Stimulated activated naive CD8-positive, alpha-beta T cell treated with anti-CD3 and anti-CD28 coated beads, Interleukin-15, amount 100 ng/mL, for 72 hours (primary cell): ENCODE measurements at places on chromosomes 1 and 21.
A peak's percentile ranks its signal among the peaks of the same experiment; 100 is the strongest.

DNA sequence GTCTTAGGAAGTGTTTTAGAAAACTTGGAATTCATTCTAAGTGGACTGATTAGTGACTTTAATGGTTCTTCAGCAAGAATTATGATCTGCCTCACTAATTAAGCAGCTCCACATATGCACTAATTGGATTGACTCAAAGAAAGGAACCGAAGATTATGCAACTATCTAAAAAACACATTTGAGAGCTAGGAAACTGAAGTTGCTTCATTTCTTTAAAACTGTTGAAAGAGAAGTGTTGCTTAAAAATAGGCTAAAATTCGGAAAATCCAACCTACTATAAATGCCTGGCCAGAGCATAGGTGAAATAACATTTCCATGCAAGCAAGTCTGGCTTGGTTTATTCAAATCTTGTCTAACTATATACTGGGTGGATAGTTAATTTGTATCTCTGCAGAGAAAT lies 502.9 kb upstream of the ZRANB2 start:
- no peak for DNase-seq

- DNase-seq: no peak
Measured at GRCh38 chr1:245776694-245777332, 622.0 kb downstream of the KIF26B start.

DNA sequence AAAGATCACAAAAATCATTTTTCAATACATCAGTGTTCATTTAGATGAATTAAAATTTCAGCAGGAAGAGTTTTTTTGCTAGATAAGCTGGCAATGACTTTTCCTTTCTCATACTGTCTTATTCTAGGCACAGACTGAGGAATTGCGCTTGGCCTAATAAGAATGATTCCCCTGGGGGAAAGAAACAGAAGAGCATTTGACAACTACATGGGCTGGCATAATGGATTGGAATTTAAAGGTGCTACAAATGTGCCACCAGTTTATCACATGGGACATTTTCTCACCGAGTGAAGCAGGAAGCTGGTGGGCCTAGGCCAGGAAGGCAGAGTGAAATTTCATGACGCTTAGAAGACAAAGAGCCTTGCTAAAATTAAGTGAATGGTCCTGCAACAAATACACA lies 39.3 kb downstream of the CDKN2C start:
- DNase-seq: no peak

GRCh38 chr1:39609618-39610331 lies 29.7 kb downstream of the HEYL start:
- DNase-seq: peak; percentile 72

GRCh38 chr21:32916522-32917099 lies 109.1 kb upstream of the OLIG2 start:
- no peak for DNase-seq

DNA sequence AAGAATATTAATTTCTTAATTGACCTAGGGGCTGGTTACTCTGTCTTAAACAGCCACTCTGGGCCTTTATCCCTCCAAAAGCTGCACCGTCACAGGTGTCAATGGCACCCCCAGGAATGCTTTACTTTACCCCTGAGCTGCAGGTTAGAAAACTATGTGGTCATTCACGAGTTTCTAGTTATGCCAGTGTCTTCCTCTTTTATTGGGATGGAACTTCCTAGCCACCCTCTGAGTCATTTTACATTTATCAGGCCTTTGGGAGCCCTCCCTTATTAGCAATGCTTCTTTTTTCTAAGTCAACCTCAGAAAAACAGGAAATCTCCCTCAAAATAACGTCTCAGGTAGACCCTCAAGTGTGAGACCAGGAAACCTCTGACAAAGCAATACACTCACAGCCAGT lies 59.4 kb upstream of the USH2A start:
- no peak for DNase-seq

DNA sequence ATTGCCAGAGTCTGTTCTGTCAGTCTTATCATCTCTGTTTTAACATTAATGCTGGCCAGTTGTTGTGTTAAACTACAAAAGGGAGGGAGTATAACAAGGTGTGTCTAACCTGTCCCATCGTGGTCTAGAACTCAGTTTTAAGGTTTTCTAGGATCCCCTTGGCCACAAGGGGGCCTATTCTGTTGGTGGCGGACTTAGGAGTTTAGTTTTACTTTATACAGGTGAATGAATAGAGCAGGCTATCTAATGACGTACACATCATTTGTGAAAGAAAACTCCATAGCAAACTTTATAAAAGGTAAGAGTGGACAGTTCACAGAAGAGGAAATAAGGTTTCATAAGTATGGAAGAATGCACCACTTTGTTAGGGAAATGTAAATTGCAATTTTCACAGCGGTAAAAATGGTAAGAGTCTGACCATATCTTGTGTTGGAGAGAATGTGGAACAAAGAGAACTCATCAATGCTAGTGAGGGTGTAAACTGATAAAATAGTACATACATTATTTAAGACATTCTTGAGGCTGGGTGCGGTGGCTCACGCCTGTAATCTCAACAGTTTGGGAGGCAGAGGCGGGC lies 2.5 kb upstream of the ATF6 start:
- peak; percentile 43 for DNase-seq

DNA sequence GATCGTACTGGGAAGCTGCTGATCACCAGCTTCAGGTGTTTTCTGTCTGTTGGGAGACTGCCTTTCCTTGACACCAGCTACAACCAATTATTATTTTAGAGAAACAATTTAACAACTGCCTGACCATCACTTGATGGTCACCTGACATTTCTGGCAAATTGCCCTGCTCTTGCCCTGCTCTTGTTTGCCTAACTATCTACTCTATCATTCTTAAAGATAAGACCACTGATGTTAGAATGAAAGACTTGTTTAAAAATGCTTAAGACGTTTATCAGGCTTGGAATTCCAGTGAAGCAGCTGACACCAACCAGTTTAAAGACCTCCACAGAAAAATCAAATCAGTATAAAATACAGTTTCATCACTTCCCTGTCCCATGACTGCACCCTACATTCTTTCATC lies 423.3 kb upstream of the CAMK1G start:
- no peak for DNase-seq

DNA sequence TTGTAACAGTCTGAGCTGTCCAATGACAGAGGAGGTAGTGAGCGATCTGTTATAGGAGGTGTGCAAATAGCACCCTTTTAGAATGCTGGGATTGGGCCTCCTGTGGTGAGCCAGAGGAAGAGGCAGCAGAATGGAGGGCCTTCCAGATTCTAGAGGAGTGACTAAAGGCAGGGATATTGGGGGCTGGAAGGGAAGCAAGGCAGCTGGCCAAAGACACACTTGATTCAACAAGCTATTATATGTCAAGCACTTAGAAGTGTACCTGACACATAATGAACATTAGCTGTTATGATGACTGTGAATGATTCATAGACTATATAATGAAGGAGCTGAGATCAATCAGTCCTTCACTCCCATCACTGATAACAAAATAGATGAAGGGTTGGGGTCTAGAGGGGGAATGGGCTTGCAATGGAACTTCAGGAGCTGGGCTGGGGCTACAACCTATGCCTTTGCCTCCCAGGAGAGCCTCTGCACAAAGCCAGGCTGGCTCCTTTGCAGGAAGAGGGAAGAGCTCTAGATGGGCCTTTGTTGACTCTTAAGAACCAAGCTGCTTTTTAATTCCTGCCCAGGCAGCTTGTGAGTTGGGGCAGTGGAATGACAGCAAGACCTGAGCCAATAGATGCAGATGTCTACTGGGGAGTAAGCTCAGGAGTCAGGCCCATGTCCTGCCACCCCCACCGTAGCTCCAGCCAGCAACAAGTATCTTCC lies 2.3 kb upstream of the MKNK1 start:
- no peak for DNase-seq

DNA sequence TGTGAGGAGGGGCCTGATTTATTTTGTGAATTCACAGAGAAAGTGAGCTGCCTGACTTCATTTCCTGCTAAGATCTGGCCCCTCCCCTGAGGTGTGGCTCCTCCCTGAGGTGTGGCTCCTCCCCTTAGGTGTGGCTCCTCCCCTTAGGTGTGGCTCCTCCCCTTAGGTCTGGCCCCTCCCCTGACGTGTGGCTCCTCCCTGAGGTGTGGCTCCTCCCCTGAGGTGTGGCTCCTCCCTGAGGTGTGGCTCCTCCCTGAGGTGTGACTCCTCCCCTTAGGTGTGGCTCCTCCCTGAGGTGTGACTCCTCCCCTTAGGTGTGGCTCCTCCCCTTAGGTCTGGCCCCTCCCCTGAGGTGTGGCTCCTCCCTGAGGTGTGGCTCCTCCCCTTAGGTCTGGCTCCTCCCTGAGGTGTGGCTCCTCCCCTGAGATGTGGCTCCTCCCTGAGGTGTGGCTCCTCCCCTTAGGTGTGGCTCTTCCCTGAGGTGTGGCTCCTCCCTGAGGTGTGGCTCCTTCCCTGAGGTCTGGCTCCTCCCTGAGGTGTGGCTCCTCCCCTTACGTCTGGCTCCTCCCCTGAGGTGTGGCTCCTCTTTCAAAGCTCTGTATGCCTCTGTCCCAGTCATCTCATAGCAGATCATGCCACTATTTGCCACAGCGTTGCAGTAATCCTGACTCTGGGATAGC lies 26.9 kb upstream of the LRRC3 start:
- DNase-seq: peak; percentile 66

DNA sequence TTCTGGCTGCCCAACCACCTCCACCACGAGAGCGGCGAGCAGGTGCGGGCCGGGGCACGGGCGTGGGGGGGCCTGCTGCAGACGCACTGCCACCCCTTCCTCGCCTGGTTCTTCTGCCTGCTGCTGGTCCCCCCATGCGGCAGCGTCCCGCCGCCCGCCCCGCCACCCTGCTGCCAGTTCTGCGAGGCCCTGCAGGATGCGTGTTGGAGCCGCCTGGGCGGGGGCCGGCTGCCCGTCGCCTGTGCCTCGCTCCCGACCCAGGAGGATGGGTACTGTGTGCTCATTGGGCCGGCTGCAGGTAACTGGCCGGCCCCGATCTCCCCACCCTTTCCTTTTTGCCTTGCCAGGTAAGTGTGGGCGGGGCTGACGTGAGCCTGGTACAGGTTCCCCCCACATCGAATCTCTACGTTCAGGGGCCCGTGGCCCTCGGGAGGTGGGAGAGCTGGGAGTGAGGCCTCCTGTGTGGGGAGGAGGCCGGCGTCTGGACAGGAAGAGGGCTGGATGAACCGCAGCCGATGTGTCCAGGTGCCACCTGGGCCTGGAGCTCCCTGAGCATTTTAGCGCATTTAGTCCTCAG lies 51.7 kb downstream of the COL18A1 start:
- DNase-seq: no peak

- no peak for DNase-seq
Measured at GRCh38 chr1:111497592-111497991, 5.8 kb downstream of the ADORA3 start.
